ENCODE measurements at places on chromosomes 7 and 10.

DNA sequence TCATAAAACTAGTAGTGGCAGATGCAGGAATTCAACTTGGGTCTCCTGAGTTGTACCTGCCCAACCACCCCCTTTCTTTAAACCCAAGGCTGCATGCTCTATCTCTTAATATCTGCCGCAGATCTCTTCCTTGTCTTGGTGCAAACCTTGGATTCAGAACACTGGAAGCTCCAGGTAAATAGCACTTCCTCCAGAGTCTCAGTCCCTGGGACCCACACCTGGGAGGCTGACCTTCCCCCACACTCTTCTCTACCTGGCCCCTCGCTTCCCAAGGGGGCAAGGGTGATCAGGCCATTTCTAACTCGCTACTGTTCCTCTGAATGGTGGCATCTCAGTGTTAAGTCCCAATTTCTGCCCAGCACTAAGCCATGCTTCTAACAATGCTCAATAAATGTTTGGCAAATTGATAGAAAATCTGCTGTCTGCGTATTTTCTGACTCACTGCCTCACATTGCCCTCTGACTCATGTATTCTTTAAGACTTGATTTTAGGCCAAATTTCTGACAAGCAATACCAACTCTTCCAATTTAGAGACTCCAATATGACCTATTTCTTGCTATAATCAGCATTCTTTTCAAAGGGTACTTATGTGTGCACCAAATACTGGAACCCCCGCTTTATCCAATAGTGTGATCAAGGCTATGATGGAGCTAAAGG is 68.0 kb upstream of the PPP1R3C start:
- DNase-seq: no peak
- peaks cover 10% of the 10 kb centered on the region for H3K27me3 ChIP-seq
- H3K36me3 ChIP-seq: no peaks in the 10 kb centered on the region

DNA sequence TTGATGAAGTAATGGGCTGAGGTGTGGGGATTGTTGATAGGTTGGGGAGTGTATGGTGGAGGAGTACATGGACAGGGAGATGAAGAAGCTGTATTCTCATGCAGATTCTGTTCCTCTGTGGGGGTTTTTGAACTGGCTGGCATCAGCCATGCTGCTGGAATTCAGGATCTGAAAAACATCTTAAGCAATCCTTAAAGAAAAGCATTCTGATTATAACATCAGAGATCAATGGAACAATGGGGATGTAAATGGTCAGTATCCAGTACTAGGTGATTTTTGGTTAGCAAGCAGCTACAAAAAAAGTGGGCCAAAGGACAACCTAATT is 247.5 kb upstream of the GALNT17 start:
- no peak for DNase-seq
- no peaks in the 10 kb centered on the region for H3K4me1 ChIP-seq

- peaks cover 9% of the 10 kb centered on the region for H3K4me1 ChIP-seq
- H3K4me3 ChIP-seq: peak overlapping the region; percentile 37
- no peaks in the 10 kb centered on the region for H3K27me3 ChIP-seq
- DNase-seq: no peak
Measured at GRCh38 chr10:102660888-102661657, 16.8 kb downstream of the TRIM8 start.

DNA sequence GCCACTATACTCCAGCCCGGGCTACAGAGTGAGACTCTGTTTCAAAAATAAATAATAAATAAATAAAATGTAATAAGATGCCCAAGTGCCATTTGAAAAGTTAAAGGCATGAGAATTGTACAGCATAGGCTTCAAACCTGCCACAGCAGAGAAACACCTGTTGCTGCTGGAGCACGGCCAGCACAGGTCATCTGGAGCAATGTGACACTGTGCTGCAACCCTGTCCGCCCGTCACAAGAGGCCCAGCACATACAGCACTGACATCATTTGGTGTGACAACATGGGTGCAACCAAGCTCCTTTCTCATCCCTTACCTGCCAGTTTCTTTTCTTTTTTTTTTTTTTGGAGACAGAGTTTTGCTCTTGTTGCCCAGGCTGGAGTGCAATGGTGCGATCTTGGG is 1.3 kb downstream of the RFC2 start:
- peaks cover 13% of the 10 kb centered on the region for H3K4me1 ChIP-seq
- no peak overlapping the region for H3K27ac ChIP-seq
- peak overlapping the region; percentile 51 for H3K4me3 ChIP-seq

DNA sequence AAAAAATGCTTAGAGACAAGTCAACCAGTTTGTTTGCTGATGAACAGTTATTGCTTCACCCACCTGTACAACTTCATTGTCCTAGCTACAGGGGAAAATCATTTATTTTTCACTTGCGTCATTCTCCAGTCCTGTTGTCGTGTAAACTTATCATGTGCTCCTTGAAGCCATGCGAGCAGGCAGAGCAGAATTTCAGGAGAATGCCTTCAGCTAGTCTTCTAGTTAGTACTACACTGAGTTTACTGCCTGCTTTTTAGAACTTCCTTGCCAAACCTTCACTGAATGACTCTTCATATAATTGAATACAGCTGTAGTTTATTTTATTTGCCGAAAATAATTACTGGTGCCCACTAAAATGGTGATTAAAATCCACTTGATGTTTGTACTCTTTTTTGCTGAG is 15.6 kb downstream of the RPA3 start:
- no peak overlapping the region for H3K4me3 ChIP-seq
- H3K4me1 ChIP-seq: peaks cover 28% of the 10 kb centered on the region
- peaks cover 7% of the 10 kb centered on the region for H3K36me3 ChIP-seq
- H3K27me3 ChIP-seq: no peaks in the 10 kb centered on the region
- DNase-seq: no peak

- peak; percentile 55 for DNase-seq
- peak overlapping the region; percentile 58 for H3K4me3 ChIP-seq
- peaks cover 61% of the 10 kb centered on the region for H3K4me1 ChIP-seq
- H3K36me3 ChIP-seq: peaks cover 14% of the 10 kb centered on the region
- peak overlapping the region; percentile 94 for H3K27ac ChIP-seq
Measured at GRCh38 chr7:131007439-131008330, 273.7 kb upstream of the KLF14 start.

- no peak overlapping the region for H3K4me3 ChIP-seq
- H3K4me1 ChIP-seq: no peaks in the 10 kb centered on the region
- H3K27me3 ChIP-seq: no peaks in the 10 kb centered on the region
- no peaks in the 10 kb centered on the region for H3K36me3 ChIP-seq
Measured at GRCh38 chr7:93015779-93016481, 101.8 kb downstream of the SAMD9 start.

DNA sequence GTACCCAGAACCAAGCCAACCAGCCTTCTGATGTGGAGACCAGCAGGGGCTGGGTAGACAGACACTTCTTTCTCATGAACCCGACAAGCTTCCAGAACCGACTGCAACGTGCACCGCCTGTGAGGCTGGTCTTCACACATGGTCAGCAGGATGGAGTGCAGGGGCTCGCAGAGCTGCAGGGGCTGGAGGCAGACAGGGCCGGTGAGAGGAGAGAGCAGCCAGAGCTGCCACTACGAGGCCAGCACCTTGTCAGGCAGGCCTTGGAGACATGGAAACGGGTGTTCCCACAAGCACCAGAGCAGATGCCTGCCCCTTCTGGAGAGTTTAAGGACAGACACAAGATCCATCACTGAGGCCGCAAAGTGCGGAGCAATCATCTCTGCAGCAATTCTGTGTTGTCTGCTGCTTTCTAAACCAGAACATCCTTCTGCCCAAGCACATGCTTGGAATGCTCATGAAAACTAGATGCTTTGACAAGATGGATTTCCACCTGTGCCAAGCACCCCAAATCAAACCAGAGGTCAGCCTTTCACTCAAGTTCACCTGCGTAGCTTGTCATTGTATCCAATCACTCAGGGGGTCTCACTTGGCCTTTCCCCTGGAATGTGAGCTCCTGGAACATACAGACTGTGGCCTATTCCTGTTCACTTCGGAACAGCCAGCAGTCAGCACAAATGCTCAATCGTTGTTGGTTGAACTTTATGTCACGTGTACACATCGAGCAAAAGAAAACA is 32.2 kb downstream of the FRMPD2 start:
- H3K36me3 ChIP-seq: no peaks in the 10 kb centered on the region
- peaks cover 7% of the 10 kb centered on the region for H3K27me3 ChIP-seq
- DNase-seq: no peak

GRCh38 chr10:132097609-132098377 is 32.0 kb downstream of the JAKMIP3 start:
- H3K4me3 ChIP-seq: no peak overlapping the region
- peaks cover 11% of the 10 kb centered on the region for H3K27me3 ChIP-seq
- no peaks in the 10 kb centered on the region for H3K36me3 ChIP-seq
- H3K4me1 ChIP-seq: no peaks in the 10 kb centered on the region
- no peak overlapping the region for H3K27ac ChIP-seq
- DNase-seq: no peak

GRCh38 chr10:22704471-22704911 is 9.9 kb downstream of the PIP4K2A start:
- DNase-seq: no peak
- H3K4me3 ChIP-seq: peak overlapping the region; percentile 43
- peaks cover 75% of the 10 kb centered on the region for H3K4me1 ChIP-seq
- no peaks in the 10 kb centered on the region for H3K27me3 ChIP-seq
- peak overlapping the region; percentile 80 for H3K27ac ChIP-seq

- DNase-seq: no peak
- H3K36me3 ChIP-seq: peaks cover 16% of the 10 kb centered on the region
- no peaks in the 10 kb centered on the region for H3K27me3 ChIP-seq
- H3K4me3 ChIP-seq: peak overlapping the region; percentile 49
- H3K27ac ChIP-seq: peak overlapping the region; percentile 81
Measured at GRCh38 chr10:14560274-14560673, 214.4 kb downstream of the FAM107B start.

- DNase-seq: no peak
- H3K27me3 ChIP-seq: no peaks in the 10 kb centered on the region
- no peaks in the 10 kb centered on the region for H3K36me3 ChIP-seq
- H3K4me1 ChIP-seq: peaks cover 21% of the 10 kb centered on the region
Measured at GRCh38 chr7:128034825-128035224, 3.6 kb upstream of the LRRC4 start.

- peaks cover 48% of the 10 kb centered on the region for H3K4me1 ChIP-seq
- H3K27ac ChIP-seq: peak overlapping the region; percentile 74
- H3K27me3 ChIP-seq: no peaks in the 10 kb centered on the region
Measured at GRCh38 chr10:33098951-33099663, 141.1 kb upstream of the ITGB1 start.

DNA sequence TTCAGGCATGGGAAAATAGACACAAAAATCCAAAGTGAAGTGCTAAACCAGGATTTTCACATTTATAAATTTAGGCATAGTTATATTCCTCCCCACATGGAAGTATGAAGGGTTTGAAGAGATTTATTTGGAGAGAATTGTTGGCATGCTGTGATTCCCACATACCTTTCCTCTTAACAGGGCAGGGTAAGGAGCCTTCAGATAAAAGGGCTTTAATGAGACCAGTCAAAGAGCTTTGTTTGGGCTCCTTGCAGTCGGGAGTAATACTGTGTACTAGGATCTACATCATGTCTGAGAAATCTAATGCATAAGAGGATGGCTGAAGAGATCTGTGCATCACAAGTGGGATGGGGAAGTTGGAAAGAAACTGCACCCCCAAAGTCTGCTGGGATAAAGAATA is 140.8 kb upstream of the PTN start:
- H3K36me3 ChIP-seq: no peaks in the 10 kb centered on the region
- H3K4me1 ChIP-seq: no peaks in the 10 kb centered on the region
- H3K27me3 ChIP-seq: peaks cover 3% of the 10 kb centered on the region
- H3K4me3 ChIP-seq: no peak overlapping the region
- no peak for DNase-seq

DNA sequence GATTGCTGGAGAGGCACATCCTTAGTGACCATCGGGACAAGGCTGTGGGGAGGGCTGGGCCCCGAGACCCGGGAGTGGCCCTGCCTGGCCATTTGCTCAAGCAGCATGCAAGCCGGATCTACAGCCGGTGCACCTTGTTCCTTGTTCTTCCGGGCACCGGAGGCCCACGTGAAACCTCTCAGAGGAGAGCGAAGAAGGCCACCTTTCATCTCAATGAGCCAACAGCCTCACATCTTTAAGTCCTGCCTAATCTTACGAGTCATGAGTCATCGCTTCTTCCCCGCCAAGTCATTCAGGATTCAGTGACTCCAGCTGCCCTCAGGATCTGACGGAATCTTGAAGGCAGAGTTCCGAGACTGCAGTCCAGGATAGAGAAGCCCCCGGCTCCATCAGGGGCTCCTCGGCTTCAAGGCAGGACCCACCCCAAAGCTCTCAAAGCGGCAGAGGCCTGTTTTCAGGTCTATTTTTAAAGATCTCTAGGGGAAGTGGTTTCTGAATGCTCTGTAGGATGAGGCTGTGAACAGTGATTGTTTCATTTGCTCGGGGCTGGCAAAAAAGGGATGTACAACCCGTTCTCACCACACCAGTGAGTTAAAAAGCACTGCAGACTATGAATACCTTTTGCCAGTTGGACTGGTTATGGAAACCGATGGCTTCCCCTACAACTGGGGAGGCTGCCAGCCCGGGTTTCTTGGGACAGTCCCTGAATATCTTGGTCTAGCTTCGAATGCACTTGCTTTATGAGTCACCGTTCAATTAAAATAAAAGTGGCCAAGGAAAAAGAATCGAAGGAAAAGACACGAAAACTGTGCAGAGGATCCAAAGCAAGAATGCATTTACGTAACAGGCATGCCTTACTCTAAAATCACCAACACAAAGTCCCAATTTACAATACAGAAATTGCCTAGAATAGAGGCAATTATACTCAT is 57.2 kb upstream of the ECHDC3 start:
- DNase-seq: peak; percentile 70
- H3K36me3 ChIP-seq: peaks cover 2% of the 10 kb centered on the region
- H3K27ac ChIP-seq: peak overlapping the region; percentile 98
- H3K4me3 ChIP-seq: peak overlapping the region; percentile 90
- H3K27me3 ChIP-seq: no peaks in the 10 kb centered on the region

GRCh38 chr7:126211875-126212274 is 1040.9 kb downstream of the GRM8 start:
- DNase-seq: no peak
- no peaks in the 10 kb centered on the region for H3K36me3 ChIP-seq
- no peak overlapping the region for H3K27ac ChIP-seq
- no peaks in the 10 kb centered on the region for H3K27me3 ChIP-seq

GRCh38 chr7:110187877-110188554 is 902.9 kb upstream of the LRRN3 start:
- no peak overlapping the region for H3K27ac ChIP-seq
- no peaks in the 10 kb centered on the region for H3K27me3 ChIP-seq
- H3K4me1 ChIP-seq: no peaks in the 10 kb centered on the region
- H3K4me3 ChIP-seq: no peak overlapping the region
- no peaks in the 10 kb centered on the region for H3K36me3 ChIP-seq
